K562 (cell line): ENCODE measurements at places on chromosomes 4 and X.

GRCh38 chr4:55964046-55964445 is 15.3 kb downstream of the CEP135 start:
- DNase-seq = no peak

DNA sequence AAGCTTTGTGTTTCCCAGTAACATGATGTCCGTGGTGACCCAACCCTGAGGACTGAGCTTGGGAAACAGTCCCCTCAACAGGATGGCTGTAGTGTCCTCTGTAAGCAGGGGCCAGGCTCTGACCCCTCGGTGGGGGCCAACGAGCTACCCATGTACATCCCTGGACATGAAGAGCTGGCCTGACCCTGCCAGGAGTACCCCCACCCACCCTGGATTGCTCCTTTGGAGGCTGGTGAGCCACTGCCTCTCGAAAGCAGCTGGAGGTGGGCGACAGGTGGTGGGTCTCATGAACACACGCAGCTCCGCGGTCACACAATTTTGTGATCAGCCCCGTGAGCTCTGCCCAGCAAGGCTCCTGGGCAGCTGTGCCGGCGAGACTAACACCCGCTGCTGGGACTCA is 33.5 kb downstream of the NSG1 start:
- no peak for DNase-seq

- DNase-seq = no peak
Measured at GRCh38 chr4:182221987-182222386, 21.2 kb upstream of the TENM3 start.

DNA sequence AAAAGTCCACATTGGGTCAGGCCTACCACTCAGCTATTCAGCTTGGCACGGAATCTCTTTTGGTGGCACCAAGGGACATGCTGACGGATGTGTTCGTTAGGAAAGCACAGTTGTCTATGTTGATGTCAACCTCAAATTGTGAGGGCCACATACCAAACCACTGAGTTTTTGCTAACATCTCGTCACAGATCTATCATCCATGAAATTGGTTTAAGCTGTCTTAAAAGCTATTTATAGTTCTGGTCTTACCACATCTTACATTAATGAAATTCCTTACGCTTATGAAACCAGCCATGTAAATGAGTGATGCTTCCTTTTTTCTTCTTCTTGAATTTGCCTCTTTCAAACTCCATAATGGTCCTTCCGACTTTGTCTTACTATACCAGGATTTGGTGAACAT is 101.5 kb downstream of the MGST2 start:
- no peak for DNase-seq

- peak; percentile 61 for DNase-seq
Measured at GRCh38 chr4:139530833-139531427, 25.1 kb downstream of the SETD7 start.

- DNase-seq = no peak
Measured at GRCh38 chr4:105061731-105062130, 84.9 kb upstream of the TET2 start.

GRCh38 chr4:1204828-1205585 is 32.6 kb upstream of the SPON2 start:
- DNase-seq = no peak

GRCh38 chr4:9735515-9735914 is 45.9 kb upstream of the DRD5 start:
- DNase-seq = no peak

GRCh38 chr4:54254915-54255246 is 25.8 kb downstream of the PDGFRA start:
- no peak for DNase-seq

DNA sequence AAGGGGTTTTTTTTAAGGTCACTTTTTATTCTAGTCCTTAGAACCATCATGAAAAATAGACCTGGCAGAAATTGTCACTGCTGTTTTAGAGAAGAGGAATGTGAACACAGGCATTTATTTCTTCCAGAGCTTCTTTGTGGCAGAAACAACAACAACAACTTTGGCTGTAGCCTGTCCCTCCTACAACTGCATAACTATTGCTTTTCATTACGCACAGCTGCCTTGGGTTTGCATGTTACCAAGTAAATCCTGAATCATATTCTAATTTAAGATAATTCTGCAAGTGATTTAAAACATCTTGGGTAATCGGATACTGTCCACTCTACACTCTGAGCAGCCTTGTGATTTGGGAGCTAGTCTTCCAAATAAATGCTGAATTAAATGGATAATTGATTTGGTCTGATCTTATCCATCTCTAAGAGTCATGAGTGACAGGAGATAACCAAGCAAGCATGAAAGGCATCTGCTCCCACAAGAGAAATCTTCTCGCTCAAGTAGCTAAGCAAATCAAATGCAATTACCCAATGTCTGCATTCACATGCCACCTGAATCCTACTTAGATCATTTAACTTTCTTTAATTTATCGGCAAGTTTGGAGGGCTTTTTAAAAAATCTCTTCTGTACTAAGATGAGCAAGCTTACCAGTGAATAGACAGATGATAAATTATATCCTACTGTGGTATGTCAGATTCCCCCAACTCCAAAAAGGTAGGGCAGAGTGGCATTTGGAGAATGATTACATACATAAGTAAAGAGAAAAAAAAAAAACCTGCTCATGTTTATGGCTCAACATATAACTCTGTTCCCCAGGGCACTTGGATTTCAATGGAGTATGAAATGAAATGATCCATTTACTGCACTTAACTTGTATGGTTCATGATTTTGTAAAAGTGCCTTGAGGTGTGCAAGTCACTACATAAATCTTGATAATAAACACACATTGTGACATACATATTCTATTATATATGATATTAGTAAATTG is 73.6 kb downstream of the EGF start:
- no peak for DNase-seq

GRCh38 chr4:173057901-173058300 is 110.7 kb upstream of the GALNT7 start:
- DNase-seq = no peak

- DNase-seq = no peak
Measured at GRCh38 chr4:76856243-76857073, 41.5 kb downstream of the SOWAHB start.

- no peak for DNase-seq
Measured at GRCh38 chr4:114149-114548, 10.2 kb upstream of the ZNF718 start.

DNA sequence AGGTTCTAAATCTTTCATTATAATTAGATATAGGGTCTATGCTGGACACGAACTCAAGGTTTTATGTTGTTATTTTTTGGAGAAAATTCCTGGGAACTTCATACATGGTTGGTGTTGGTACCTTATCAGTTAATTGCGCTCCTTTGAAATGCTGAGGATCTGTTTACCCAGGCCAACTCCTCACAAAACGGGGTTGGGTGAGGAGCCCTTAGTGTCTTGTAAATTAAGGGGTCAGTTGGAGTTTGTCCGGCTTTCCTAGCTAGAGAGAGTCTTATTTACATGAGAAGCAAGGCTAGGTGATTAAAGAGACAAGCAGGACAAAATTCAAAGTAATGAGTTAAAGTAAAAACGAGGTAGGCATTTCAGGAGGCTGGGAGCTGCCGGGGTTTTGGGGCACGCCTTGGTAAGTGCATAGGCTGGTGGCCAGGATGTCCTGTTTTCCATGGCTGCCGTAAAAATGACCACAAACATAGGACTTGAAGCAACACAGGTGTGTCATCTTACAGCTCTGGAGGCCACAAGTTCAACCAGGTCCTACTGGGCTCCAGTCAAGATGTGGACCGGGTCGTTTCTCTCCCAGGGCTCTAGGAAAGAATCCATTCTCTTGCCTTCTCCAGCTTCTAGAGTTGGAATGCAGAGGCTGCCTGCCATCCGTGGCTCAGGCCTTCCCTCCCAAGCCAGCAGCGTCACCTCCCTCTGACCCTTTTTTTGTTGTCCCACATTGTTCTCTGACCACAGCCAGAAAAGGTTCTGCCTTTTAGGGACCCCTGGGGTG is 19.8 kb downstream of the PSAPL1 start:
- no peak for DNase-seq

DNA sequence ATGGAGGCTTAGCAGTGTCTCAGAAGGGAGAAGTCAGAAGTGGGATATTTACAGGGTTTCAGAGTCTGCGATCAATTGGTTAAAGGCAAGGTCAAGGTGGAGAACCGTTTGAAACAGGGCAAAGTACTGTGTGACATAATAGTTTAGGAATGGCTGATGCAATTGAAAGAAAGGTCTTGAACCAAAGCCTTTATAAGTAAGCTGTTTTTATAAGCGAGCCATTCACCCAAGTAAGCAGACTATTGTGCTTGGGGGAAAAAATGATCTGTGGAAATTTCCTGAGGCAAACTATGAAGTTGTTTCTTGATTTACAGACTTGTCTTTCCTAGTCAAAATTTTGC is 327.3 kb downstream of the CAMK2D start:
- DNase-seq = no peak

- DNase-seq = no peak
Measured at GRCh38 chr4:80454556-80454955, 119.0 kb downstream of the CFAP299 start.

GRCh38 chr4:5959211-5959982 is 58.8 kb downstream of the C4orf50 start:
- no peak for DNase-seq

DNA sequence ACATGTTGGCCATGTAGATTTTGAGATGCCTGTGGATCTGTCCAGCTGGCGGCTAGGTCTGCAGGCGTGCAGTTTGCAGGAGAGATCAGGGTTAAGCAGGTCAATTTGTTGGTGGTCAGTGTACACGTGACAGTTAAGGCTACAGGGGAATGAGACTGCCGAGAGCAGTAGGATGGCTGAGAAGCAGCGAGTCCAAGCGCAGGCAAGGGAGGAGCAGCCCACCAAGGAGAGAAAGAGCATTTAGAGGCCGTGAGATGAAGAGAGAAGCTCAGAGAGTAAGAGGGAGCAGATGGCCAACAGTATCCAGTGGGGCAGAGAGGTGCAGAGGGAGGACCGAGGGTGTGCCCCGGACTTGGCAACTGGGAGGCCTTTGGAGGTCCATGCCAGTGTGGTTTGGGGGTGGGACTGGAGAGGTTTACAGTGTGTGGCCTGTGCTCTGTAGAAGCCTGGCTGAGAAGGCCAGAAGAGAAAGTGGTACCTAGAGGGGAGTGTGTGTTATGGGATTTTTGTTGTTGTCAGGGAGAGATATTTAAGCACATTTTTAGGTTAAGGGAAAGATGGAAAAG is 18.4 kb downstream of the SNX25 start:
- no peak for DNase-seq

GRCh38 chrX:150680974-150681373 is 12.2 kb upstream of the MTMR1 start:
- DNase-seq = no peak

- no peak for DNase-seq
Measured at GRCh38 chr4:41455206-41455605, 82.8 kb upstream of the LIMCH1 start.

DNA sequence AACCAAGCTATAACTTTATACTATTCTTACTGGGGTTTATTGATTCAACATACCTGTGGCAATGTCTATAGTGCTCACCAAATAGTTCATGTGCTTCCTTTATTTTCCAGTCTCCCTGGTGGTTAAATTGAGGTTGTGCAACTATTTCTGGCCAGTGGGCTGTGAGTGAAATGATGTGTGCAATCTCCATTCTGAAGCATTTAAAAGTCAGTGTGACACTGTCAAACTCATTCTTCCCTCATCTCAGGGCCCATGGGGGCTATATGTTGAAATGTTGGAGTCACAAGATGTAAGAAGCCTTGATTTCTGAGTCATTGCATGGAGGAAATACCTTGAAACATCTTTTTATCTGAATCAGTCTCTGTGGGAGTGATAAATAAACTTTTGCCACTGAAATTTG is 414.3 kb upstream of the RPS6KA3 start:
- DNase-seq = no peak

DNA sequence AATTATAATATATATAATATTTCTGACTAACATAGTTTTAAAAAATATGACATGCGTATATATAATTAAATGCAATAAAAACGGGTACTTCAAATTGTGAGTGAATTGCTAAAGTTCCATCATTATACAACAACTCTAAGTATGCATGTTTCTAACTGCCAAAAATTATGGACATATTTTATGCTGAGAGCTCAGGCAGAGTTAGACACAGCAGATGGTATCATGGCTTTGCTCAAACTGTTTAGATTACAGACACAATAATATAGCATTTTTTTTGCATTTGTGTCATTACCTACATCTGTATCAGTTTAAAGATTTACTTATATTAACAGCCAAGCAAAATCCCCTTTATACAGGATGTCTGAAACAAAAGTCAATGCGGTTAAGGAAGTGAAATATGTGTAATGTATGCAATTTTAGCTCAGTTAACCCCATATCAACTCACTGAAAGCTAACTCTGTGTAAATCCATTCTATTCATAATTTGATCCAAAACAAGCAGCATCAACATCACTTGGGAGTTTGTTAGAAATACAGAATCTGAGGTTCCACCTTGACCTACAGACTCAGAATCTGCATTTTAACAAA is 119.1 kb upstream of the CNKSR2 start:
- DNase-seq = no peak

GRCh38 chr4:48546336-48546735 is 56.3 kb downstream of the ZAR1 start:
- peak; percentile 67 for DNase-seq

DNA sequence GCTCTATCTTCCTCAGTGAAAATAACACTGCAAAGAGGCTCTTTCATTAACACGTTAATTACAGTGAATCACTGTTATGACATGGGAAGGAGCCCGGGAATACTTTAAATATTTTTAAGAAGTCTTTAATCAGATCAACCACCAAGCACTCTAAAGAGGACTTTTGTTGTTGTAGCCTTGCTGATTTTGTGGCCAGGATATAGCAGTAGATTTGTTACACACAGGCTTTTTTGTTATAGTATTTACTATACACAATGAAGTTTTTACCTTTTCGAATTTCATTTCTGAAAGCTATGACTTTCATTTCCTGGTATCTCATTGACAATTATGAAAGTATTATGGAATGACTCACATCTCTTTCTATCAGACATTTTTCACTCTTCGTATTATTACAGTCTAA is 20.3 kb downstream of the FGF13 start:
- DNase-seq = no peak

- no peak for DNase-seq
Measured at GRCh38 chr4:113641025-113641431, 120.5 kb downstream of the CAMK2D start.

DNA sequence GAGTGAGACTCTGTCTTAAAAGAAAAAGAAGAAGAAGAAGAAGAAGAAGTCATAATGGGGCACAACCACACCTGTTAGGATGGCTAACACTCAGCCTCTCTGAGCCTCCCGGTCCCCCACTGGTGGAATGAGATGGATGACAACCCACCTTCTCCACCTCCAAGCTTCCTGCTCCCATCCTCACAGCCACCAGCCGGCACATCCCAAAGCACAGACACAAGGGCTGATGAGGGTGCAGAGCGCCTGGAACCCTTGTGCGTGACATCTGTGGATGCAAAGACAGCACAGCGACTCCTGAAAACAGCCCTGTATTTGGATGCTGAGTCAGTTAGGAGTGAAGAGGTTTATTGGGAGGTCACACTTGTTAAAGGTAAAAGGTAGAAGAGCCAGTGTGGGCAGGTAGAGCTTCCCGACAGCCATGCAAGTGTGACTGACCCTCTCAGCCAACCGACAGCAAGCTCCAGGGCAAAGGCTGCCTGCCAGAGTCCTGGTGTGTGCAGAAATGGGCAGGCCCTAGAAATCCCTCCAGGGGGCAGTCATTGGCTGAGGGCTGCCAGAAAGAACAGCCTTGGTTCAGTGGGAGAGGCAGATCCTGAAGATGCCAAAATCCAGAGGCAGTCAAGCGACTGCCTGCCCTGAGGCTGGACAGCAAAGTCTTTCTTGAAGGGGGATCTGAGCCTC is 26.6 kb upstream of the MAN2B2 start:
- DNase-seq = peak; percentile 61

GRCh38 chr4:174437324-174437723 is 85.0 kb downstream of the HPGD start:
- DNase-seq = no peak
